NCI-H526 treated with DMSO at 0.1 percent for 48 hours (cell line): ENCODE measurements at places on chromosomes 2 and 18.

DNA sequence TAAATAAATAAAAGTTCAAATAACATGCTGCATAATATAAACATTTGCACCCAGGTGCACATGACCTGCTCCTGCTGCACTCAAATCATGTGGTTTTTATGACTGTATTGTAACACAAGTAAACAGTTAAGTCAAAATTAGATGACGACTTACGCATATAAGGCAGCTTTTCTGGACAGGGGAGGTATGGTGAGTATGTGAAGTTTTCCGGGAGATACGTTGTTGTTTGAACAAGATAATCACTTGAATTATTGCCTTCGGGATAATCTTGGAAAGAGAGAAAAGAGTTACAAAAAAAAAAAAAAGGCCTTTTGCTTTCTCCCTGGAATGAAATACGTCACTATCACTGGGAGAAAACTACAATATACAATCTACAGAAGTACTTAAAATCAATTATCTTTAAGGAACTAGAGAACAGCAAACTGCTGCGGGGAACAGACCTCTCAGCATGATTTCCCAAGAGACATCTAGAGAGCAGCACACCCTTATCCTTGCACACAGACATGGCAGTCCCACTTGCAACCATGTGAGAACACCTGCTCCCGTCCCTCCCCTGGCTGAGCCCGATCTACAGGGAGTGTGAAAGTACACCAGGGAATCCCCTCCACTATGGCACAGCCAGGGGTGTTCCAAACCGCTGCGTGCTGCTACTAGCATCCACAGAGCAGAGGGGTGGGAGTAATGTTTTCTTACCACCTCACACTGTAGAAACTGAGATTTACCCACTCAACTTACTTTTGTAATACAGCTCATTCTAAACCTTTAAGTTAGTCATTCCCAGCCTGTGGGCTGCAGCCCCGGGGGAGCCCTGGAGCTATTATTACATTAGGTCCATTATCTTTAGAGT lies 26.3 kb downstream of the B4GALT6 start:
- peak; percentile 63 for DNase-seq

GRCh38 chr2:236333417-236334121 lies 69.4 kb upstream of the ASB18 start:
- no peak for DNase-seq

GRCh38 chr2:173982918-173983317 lies 17.7 kb upstream of the SP3 start:
- DNase-seq: no peak

DNA sequence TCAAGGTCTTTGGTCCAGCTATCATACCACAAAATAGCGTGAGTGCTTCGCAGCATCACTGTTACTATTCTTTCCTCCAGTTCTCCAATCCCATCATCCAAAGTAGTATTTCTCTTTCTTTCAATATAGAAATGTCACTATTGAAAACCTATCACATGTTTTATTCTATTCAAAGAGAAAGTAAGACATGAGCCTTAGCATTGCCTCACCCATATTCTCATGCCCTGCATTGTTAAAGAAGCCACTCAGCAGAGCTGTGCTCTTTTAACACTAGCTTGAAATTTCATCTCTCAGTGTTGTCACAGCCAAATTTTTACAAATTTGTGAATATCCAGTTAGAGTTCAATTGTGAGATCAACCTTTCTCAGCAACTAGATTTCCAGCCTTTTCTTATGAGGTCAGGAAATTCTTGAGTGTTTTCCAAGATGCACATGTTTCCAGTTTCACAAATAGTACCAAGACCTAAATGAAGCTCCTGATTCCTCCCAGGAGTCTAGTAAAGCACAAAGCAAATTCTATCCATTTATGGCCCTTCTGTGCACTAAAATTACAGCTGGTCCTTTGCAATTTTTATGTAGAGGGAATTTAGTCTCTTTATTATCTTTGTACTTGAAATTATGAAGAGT lies 343.7 kb downstream of the SPAG16 start:
- DNase-seq: no peak

GRCh38 chr2:44672431-44672830 lies 269.1 kb upstream of the SIX3 start:
- DNase-seq: no peak

DNA sequence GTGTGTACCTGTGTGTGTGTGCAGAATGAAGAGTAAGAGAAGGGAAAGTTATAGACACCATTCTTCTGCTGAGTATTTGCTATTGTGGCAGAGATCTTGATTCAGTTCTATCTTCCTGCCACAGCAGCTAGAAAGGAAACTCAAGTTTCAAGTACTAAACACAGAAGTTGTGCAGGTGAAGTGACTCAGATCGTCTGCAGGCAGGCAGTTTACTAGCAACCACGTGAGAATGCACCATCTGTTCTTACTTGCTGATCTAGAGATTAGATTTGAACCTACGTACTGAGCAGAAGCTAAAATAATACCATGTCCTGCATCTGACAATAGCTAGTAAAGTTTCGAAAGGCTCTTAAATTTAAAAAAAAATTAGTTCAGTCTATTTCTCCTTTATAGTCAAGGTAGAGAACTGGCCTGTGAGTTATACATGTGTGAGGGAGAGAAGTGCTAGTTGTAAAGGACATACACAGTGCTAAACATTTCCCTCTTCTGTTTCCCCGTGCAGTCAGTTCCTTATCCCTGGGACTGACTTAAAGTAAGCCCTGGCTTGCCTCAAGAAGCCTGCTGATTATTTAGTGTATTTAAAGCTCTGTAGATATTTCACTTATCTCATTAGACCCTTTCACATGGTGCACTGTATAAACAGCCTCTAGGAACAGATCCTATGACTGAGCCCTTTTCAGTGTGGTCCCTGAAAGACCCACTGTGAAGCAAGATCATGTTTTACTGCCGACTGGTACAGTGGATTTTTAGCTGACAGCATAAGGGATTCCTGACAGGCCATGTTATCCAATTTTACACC lies 45.0 kb downstream of the SLC38A11 start:
- no peak for DNase-seq

DNA sequence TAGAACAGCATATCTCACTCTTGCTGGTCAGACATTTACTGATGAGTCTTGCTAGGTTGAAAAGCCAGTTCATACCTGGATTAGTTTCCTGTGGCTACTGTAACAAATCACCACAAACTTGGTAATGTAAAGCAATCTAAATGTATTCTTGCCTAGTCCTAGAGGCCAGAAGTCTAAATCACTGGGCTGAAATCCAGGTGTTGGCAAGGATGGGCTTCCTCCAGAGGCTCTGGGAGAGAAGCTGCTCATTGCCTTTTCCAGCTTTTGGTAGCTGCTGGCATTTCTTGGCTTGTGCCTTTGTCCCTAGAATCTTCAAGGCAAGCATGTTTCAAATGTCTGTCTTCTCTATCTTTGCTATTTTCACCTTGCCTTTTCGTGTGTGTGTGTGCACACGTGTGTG lies 62.3 kb upstream of the MAP4K3 start:
- no peak for DNase-seq

GRCh38 chr2:125553768-125554167 lies 1102.2 kb upstream of the GYPC start:
- no peak for DNase-seq

DNA sequence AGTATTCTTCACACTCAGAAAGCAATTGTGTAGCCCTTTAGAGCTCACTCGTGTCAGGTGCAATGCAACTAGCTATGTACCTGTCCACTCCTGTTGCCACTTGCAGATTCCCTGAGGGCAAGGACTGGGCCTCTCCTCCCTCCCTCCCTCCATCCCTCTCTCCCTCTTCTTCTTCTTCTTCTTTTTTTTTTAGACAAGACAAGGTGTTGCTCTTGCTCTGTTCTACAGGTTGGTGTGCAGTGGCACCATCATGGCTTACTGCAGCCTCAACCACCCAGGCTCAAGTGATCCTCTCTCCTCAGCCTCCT lies 119.7 kb downstream of the ACKR3 start:
- no peak for DNase-seq

- no peak for DNase-seq
Measured at GRCh38 chr2:235580426-235581157, 86.7 kb downstream of the AGAP1 start.
